ENCODE measurements at places on chromosomes 16 and 17.
A peak's percentile ranks its signal among the peaks of the same experiment; 100 is the strongest.

- DNase-seq, result no peak
Observed at GRCh38 chr17:74870512-74870911, 2.3 kb downstream of the FDXR start.

GRCh38 chr16:82368041-82368440 lies 198.0 kb upstream of the MPHOSPH6 start:
- DNase-seq, result peak; percentile 39

DNA sequence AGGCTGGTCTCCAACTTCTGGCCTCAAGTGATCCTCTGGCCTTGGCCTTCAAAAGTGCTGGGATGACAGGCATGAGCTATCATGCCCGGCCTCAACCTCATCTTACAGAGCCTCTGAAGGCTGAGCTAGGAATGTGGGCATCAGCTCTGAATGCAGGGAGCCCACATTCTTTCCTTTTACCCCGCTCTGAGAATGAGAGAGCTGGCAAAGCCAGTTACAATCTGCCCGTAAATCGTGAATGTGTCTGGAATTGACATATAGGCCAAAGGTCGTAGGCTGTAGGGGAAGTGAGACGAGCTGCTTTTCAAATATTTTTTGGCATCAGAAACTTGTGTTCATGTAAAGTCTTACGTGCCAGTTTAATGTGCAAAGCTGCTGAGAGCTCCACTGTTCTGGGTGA lies 4.5 kb downstream of the TMEM238L start:
- DNase-seq, result no peak

DNA sequence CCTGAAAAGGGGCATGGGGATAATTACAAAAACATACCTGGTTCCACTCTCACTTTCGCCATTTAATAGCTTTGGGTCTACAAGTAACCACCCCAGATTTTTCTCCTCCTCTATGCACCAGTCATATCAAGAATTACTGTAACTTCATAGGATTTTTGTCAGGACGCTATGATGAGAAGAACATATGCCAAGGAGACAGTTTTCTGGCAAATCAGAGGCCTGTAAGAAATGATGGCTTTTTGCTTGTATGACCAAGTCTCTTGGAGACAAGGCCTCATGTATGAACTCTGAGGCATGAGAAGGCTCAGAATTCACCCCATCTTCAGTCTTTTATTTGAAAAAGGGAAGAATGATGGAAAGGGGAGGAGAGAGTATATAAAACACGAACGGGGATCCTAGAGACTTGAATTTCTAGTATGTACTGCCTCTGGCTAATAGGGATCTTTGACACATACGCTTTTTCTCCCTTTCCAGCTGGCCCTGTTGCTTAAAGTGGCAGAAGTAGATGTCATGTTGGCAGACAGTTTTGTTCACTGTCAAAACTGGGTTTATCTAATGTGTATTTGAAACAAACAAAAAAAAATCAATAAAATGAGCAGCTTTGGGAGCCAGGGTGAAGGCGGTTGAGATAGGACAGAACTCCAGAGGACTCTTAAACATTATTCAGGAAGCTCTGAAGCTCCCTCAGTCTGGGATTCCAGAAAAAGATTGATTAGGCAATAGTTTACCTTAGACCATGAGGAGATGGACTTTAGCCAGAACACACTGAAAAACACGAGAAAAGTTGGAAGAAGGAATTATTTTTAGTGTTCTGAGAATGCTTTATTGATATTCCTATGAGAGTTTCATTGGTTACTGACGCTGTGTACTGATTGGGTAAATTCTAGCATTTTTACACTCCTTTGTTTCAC lies 656.6 kb downstream of the WWOX start:
- DNase-seq, result no peak

DNA sequence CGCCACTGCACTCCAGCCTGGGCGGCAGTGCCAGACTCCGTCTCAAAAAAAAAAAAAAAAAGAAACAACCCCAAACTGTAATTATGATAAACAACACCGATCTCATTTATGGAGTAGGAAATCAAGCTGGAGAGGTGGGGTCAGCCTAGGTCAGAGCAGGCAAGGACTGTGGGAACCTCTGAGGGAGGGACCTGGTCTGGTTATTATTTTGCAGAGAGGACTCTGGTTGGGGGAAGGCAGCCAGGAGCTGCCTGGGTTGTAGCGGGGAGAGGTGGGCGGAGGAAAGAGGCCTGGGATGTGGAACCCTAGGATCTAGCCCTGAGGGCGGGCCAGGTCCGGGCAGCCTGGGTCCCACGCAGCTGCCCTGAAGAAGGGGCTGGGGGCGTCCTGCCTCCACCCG lies 10.9 kb upstream of the HS3ST6 start:
- peak; percentile 47 for DNase-seq

- DNase-seq, result no peak
Observed at GRCh38 chr17:48526608-48527546, 3.9 kb downstream of the HOXB1 start.

All from NB4 (cell line).